Cerebellar nuclear complex (tissue), 1 donor: ENCODE measurements at places on chromosomes 11 and 22.

GRCh38 chr22:31337178-31337577, 9.0 kb downstream of the PATZ1 start:
- DNase-seq: no peak

DNA sequence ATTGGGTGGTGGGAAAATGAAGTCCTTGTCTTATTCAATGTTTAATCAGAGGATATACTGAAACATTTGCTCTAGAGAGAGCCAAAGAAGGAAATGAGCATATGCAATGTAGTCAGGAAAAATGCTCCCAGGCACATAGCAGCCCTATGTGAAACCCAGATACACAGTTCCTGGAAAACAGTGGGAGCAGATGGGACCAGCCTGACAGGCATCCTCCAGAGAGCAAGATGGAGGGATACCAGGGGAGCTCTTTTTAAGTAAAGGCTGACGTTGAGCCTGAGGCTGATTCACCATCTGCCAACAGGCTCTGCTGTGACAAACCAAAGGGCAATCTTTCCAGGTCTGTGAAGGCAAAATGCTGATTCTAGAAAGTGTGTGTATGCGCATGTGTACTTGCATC, 559.4 kb upstream of the KIRREL3 start:
- no peak for DNase-seq

- DNase-seq: no peak
Measured at GRCh38 chr22:40289991-40290459, 56.3 kb upstream of the ADSL start.

DNA sequence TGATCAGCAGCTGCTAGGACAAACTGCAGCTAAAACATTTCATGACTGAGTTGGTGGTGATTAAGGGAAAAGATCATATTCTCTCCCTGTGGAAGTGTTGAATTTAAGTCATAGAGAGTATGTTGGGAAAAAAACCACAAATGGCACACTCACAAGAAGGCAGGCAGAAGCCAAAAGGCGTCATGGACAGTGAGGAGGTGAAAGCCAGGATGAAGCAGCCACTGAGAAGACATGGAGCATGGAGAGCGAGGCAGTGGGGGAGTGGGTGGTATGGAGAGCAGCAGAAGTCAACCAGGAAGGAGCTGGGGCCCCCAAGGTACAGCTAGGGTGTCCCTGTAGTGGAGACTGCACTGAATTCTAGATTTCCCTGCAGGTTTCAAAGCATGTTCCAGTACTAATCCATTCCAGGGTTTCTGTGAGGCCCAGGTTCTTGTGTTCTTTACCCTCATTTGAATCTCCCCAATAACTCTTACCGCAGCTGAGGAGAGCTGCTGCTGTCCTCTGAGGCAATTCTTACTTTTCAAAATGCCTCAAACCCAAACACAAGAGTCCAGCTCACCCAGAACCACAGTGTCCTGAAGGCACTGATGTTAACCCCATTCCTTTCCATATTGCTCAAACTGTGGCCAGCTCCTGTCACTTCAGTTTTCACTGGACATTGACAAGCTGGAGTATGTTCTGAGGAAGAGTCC, 191.8 kb upstream of the E2F8 start:
- DNase-seq: no peak

DNA sequence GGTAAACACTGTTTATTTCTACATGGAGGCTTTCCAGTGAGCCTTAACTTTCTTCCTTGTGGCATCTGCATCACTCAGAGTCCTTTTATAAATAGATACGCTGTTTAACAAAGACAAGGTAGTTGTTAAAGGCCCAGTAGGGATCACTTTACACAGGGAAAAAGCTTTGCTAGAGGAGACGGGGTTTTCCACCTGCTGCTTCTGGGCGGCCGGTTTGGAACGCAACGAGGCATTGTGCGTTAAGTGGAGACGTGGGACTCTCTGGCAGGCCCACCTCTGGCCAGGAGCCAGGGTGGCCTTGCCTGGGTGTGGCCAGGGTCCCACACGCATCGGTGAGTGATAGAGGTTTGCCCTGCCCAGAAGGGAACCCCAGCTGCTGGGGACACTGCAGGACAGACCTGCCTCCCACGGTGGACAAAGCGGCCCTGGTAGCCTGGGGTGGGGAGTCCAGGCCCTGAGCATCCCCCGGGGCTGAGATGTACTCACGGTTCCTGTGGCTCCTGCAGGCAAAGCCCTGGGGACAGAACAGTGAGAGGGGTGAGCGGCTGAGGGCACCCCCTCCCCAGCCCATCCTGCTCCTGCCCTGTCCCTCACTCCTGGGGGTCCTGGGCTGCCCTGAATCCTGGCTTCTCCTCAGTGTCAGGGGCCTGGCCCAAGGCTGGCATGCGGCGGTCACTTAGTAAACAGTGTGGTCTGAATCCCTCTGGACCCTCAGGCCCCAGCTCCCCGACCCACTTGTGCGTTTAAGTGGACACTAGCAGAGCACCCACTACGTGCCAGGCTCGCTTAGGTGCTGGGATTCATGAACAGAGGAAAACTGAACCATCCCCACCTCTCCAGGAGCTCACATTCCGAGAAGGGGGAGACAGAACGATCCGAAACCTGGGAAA, 4.2 kb downstream of the IL17REL start:
- no peak for DNase-seq

DNA sequence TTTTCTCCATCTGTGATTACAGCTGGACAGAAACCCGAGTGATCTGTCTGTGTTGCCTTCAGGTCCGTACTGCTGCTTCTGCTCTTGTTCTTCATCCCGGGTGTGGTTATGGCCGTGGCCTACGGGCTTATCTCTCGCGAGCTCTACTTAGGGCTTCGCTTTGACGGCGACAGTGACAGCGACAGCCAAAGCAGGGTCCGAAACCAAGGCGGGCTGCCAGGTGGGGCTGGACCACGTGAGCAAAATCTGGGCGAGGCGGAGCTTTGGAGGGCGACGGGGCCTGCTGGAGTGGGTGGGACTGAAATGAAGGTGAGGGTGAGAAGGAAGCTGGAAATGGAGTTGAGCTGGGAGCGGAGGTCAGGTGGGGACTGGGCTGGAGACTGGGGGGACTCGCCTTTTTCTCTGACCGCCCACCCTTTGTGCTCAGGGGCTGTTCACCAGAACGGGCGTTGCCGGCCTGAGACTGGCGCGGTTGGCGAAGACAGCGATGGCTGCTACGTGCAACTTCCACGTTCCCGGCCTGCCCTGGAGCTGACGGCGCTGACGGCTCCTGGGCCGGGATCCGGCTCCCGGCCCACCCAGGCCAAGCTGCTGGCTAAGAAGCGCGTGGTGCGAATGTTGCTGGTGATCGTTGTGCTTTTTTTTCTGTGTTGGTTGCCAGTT, 11.1 kb downstream of the CCKBR start:
- no peak for DNase-seq

GRCh38 chr11:15613789-15614188, 499.1 kb downstream of the INSC start:
- DNase-seq: no peak

- DNase-seq: no peak
Measured at GRCh38 chr11:87832211-87832610, 343.0 kb downstream of the RAB38 start.

DNA sequence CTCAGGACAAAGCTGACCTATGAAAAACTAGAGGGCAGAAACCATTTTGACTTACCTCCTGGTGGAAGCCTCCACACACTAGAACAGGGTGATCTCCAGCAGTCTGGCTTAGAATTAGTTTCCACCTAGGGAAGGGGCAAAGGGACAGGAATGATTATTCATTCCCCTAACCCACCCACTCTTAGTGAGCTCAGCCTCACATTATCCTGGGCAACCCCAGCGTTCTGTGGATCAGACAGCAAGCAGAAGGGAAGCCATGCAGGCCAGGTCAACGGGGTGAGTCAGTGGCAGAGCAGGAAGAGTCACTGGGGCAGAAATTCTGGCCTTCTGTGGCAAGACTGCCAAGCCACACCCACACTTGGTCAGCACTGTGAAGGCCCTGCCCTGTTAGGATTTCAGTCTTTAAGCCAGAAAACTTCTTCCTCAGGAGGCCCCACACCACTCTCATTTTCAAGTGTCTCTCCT, 10.5 kb downstream of the NUMA1 start:
- DNase-seq: no peak

DNA sequence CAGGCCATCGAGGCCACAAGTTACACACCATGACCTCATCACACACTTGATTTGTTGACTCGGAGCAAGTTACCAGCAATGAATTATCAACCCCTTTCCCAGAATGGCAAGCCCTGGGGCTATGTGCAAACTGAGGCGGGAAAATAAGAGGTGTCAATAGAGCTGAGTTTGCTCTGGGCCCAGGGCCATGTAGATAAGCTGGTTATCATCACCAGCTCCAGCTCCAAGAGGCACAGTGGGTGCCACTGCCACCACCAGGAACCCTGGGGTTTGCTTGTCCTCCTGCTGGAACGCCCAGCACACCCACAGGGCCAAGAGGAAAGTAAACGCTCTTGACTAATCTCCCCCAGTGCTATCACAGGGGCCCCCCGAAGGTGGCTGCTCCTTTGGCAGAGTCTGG, 13.0 kb upstream of the VPS37C start:
- no peak for DNase-seq

DNA sequence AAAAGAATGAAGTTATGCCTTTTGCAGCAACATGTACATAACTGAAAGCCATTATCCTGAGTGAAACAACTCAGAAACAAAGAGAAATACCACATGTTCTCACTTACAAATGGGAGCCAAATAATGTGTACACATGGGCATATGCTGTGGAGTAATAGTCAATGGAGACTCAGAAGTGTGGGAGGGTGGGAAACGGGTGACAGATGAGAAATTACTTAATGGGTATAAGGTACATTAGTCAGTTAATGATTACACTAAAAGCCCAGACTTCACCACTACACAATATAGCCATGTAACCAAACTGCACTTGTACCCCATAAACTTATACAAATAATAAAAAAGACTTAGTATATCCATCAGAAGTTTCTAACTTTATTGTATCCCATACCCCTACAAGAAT, 674.1 kb upstream of the ARHGAP42 start:
- no peak for DNase-seq

- no peak for DNase-seq
Measured at GRCh38 chr11:93952082-93952780, 68.9 kb upstream of the HEPHL1 start.

GRCh38 chr22:24208012-24208749, 26.9 kb downstream of the SUSD2 start:
- no peak for DNase-seq

DNA sequence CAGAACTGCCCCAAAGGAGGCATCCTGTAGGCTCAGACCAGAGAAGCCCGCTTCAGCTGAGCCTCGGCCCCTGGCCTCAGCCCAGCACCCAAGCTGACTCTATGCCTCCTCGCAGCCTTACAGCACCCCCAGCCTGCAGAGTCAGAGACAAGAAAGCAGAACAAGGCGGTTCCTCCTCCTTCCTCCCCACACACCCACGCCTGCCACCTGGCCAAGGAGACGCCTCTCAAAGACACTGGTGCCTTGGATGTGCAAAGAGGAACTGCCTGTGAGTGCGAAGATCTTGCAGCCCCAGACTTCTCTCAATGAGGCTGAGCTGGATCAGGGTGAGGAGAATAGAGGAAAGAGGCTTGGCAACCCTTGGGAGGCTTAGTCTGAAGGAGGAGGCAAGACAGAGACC, 60.2 kb downstream of the PDE2A start:
- DNase-seq: no peak
